NAMALWA (cell line): ENCODE measurements at places on chromosomes 13 and 19.

DNA sequence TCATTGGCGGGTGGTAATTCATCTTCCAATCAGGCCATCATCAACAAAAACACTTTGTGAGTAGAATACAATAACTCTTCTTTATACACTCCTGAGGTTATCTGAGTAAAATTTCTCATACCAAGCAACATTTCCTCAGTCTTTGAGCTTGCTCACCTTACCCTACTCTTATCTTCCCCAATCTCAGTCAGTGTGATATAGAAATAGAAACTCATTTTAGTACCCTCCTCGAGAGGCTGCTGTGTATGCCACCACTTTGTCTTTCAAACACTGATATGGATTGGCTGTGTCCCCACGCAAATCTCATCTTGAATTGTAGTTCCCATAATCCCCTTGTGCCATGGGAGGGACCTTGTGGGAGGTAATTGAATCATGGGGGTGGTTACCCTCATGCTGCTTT, 209.7 kb downstream of the RBM26 start:
- DNase-seq = no peak

- no peak for DNase-seq
These were observed 138.3 kb downstream of the FLT1 start for GRCh38 chr13:28356561-28357021.

DNA sequence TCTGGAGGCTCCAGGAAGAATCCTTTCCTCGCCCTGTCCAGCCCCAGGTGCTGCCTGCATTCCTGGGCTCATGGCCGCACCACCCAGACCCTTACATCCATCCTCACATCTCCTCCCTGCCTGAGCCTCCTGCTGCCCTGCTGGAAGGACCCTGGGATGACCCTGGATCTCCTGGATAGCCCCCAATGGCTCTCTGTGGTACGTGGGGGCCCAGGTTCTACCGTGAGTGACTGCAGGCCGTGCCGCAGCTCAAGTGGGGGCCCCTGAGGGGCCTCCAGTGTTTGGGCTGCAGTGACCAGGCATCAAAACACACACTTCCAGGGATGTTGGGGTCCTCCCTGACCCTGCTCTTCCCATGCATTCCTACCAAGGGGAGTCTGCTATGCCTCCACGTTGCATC, 8.3 kb upstream of the MCF2L start:
- no peak for DNase-seq

DNA sequence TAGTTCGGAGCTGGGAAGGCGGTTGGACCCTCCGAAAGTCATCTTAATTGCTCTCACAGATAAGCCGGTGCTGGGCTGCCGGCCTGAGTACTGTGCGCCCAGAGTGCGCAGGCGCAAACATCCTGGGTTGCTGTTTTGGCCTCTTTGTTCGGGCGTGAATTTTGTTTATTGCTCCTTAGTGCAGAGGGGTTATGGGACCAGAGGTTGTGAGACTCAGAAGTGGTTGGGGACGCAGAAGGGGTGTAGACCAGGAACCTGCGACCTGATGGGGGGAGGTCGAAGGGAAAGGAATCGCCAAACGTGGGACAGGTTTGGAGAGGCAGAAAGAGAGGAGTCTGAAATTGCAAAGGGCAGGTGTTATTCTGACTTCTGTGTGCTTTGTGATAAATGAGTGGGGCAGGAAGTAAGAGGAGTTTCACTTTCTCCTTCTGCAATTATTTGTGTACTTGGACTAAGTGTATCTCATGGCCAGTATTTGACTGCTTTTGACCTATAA, 607 bp upstream of the ZNF566 start:
- peak; percentile 95 for DNase-seq

GRCh38 chr19:6047741-6048251, 62.5 kb downstream of the RFX2 start:
- peak; percentile 63 for DNase-seq

DNA sequence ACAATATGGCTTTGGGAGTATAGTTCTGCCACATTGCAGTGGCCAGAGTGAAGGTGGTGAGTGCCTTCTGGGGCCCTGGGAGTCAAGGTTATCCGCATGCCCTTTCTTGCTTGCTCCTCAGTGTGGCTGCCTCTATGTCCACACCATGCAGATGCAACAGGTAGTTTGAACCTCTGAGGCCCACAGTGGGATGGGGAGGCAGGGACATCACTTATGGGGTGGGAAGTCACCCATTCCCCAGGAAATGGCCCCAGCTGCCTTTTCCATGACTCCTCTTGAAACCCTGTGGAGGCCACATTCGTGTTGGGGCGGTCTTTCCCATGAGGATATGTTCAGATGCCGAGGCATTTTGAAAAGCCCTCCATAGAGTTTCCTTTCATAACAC, 20.0 kb upstream of the ALOX5AP start:
- DNase-seq = no peak

- DNase-seq = peak; percentile 86
These were observed 18.5 kb downstream of the LYPD3 start for GRCh38 chr19:43446746-43447489.

GRCh38 chr19:39014037-39014436, 18.3 kb downstream of the FBXO27 start:
- no peak for DNase-seq

DNA sequence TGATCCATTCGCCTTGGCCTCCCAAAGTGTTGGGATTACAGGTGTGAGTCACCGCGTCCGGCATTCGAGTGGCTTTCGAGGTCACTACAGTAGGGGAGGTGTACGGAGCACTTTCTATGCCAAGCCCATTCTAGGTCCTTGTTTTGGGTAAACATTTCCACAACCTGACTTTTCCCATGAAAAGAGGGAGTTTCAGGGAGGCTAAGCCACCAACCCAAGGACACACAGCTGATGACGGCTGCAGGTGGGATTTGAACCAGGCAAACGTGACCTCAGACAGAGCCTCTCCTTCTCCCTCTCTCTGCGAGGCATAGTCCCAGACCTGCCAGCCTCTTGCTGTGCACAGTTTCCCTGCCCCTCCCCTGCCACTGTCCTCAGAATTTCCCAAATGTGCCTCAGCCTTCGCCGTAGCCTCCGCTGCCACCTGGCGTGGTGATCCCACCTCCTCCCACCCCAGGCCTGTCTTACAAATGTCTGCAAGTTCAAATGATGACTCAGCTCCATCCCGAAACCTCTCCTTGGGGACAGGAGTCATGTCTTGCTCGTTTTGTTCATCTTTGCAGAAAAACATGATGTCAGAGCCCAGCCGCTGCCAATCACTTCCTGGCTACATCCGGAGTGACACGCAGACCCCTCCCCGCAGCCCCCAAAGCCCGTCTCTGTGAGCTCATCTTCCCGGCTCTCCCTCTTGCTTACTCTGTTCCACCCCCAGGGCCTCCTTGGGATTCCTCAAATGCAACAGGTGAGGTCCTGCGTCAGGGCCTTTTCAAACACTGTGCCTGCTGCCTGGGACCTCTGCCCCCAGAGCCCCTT, 6.6 kb upstream of the GADD45B start:
- no peak for DNase-seq
